ENCODE measurements at places on chromosomes 4 and X.

- peak; percentile 13 for DNase-seq
These were observed 39.5 kb upstream of the CD40LG start for GRCh38 chrX:136608295-136608933.

DNA sequence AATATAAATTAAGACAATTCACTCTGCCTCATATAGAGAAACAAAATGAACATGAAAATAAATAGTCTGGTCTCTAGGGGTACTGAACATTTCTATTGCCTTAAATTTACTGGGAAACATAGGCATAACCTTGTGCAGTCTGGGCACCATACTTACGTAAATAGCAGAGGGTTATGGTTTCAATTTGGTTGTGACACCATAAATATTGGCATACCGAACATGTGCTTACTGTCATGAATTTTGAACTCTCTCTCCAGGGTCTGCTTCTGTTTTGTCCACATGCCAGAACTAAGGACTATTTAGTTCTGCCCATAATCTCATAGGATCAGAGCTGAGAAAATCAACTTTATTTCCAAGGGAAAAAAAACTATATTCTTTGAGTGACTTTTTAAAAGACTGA, 17.6 kb downstream of the PDGFC start:
- DNase-seq = no peak

- no peak for DNase-seq
These were observed 662.0 kb upstream of the CPEB2 start for GRCh38 chr4:14340321-14340720.

DNA sequence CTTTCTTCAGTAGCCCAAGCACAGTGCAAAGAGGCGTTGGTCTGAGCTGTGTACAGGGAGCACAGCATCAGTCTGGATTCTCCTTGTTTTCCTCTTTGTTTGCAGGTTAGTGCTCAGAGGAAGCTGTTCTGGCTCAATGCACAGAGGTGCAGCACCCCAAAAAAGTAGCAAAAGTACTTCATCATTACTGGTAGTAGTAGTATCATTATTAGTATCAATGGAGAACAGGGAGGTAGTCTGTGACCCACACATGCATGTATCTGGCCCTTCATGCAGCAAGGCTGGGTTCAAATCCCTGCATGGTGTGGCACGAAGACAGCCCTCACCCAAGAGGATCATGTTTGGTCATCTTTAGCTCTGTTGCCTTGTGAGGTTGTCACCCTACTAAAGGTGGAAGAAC, 68.7 kb downstream of the CXXC4 start:
- DNase-seq = no peak

DNA sequence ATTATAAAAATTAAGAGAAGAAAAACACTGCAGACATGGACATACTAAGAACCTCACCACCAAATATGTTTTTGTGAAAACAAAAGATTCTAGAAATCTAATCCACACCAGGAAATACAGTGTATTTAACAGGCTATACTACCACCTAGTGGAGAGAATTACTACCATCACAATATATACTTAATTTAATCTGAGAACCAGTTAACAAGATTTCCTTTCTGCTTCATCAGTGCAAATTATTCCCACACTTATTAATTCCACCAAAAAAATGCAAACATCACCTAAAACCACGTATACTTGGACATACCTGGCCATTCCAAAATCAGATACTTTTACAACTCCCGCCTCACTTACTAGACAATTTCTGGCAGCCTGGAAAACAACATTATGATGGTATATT, 7.0 kb upstream of the TXK start:
- DNase-seq = peak; percentile 49
